ENCODE measurements at places on chromosomes 16 and 17.

DNA sequence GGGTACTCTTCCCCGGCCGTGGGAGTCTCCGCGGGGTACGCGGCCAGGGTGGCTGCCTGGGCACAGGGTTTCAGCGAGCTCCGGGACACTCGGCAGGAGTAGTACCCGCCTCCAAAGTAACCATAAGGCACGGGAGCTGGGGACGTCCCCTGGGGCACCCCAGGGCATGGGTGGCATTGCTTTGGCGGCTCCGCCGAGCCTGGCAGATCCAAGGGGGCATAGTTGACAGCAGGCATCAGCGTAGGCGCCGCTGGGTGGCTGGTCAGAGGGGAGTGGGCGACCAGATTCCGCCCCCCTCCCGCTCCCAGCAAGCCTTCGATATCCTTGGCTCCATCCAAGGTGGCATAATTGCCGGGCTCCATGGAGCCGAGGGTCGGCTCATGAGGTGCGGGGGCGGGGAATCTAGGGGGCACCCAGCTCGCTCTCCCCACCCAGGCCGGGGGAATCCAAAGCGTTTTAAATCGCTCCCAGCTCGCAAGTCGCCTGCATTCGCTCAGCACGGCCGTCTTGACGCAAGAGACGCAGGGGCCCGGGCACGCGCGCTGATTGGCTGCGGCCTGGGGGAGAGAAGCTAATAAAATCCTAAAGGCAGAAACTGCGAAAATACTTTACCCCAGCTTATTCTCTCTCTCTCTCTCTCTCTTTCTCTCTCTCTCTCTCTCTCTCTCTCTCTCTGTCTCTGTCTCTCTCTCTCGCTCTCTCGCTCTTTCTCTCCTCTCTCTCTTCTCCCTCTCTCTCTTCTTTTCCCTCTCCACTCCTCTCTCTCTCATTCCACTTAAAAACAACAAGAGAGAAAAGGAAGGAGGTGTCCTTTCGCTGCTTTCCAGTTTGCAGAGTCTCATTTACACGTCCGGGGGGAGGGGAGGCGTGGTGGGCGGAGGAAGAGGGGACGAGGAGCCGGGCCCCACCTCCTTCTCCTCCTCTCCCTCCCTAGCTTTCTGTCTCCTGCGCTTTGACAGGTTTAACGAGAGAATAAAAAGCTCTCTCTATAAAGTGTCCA, at the start of gene HOXB13:
Gene HOXB13, minus strand, starts transcription at position 519 of the 1,000 bp plus-strand sequence. Its CDS starts 157 bp downstream, at position 362.
- DNase-seq = no peak

- DNase-seq = no peak
Measured at GRCh38 chr17:36507266-36507665, 20.8 kb downstream of the ZNHIT3 start.

- DNase-seq = no peak
Measured at GRCh38 chr16:9908613-9909012, 273.6 kb downstream of the GRIN2A start.

- no peak for DNase-seq
Measured at GRCh38 chr17:3959921-3960601, 4.2 kb downstream of the ATP2A3 start.

- no peak for DNase-seq
Measured at GRCh38 chr17:47803201-47803600, 18.4 kb downstream of the OSBPL7 start.

- DNase-seq = peak; percentile 25
Measured at GRCh38 chr16:324451-325334, 27.8 kb downstream of the AXIN1 start.

DNA sequence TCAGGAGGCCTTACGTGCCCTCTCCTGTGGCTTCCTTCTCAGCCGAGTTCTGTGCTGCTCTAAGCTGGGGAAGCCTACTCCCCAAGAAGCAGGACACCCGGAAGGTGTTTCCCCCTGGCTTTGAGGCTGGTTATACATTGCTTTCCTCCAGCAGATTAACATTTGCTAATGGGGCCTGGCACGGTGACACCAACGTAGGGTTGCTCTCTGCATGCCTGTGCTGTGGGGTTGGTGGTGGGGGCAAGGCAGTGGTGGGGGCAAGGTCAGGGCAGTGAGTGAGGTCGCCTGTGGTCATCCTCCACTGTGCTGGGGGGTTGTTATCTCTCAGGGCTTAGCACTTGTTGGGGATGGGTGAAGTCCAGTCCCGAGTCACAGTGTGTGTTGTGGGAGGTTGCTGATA, 4.2 kb downstream of the USP6 start:
- DNase-seq = no peak

- peak; percentile 15 for DNase-seq
Measured at GRCh38 chr16:85286951-85287814, 174.9 kb upstream of the CIBAR2 start.

GRCh38 chr16:66476328-66477027, 49.4 kb downstream of the BEAN1 start:
- no peak for DNase-seq

GRCh38 chr16:74562117-74562516, 44.8 kb downstream of the GLG1 start:
- peak; percentile 17 for DNase-seq

- no peak for DNase-seq
Measured at GRCh38 chr16:31440516-31441184, 1.9 kb downstream of the ZNF843 start.

DNA sequence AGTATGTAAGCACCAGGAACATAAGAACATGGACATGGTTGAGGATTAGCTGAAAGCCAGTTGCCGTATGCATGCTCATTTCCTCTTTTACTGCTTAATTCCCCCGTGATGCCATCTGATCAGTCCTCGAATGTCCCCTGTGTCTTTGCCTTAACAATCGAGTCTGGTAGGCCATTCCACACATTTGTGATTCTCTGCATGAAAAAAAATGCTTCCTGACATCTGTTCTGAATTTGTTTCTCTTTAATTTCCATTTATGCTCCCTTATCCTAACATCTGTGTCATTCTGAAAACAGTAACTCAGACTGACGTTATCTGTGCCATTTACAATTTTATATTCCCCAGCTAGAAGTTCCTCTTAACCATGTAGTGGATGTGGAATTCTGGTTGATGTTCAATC, 158.2 kb upstream of the TOX3 start:
- DNase-seq = no peak

DNA sequence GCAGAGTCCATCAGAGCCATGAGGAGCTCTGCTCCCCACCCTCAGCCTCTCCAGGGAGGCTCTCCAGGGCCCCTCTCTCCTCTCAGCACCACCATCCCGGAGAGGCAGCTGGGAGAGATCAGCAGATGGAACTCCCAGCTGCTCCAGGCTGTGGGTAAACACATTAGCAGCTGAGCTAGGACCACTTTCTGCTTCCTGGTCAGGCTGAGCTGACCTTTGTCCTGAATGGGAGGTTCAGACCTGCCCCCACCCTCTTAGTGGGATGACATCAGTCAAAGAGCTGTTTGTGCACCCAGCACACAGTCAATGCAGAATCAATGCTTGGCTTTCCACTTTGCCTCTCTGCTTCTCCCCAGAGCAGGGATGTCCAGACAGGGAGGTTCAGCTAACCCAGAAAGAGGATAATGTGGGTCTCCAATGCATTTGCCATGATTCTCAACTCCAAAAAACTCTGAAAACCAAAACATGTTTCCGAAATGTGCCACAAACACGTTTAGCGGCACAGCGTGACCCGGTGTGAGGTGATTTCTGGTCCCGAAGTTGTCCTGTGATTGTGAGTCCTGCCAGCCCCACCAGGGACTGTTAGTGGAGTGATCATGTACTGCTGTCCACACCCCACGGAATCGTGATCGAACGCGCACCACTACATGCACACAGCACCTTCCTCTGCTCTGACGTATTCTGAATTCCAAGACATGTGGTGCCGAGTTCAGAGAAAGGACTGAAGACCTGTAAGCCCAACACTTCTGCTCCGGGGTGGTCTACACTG, 6.7 kb downstream of the GPR142 start:
- DNase-seq = no peak

DNA sequence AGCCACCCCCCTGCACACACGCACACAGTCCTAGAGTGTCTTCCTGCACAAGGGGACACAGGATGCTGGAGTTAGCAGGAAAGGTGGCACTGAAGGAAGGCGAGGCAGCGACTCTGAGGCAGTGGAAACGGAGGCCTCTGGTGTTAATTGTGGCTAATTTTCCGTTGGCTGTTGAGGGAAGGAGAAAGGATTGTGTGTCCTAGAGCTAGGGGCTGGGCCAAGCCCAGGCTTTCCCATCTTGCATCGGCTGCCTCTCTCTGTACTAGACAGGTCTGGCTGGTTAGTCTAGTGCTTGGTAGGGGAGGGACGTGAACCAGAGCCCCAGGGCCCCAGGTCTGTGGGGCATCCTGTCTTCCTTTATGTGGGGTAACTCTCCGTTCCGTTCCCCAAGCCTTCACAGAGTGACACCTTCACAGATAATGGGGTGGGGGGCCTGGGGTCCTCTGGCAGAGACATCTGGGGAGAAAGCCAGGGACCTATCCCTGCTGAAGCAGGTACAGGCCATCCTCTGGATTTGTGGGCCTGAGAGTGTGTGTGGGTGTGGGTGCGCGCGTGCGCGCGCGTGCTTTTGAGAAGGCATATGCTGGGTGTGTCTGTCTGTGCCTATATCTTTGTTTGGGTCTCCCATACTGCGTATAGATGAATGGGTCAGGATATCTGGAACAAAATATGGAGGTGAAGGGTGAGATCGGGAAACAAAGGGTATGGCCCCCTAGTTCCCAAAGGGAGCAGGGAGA, at the start of gene CHD3:
Gene CHD3, plus strand, starts transcription at position 606 of the 737 bp plus-strand sequence. CDS start 212 bp downstream, outside the sequence.
- DNase-seq = no peak

- peak; percentile 17 for DNase-seq
Measured at GRCh38 chr16:56611281-56611833, 3.0 kb downstream of the MT2A start.

- DNase-seq = no peak
Measured at GRCh38 chr16:11151885-11152629, 103.9 kb downstream of the SOCS1 start.

- DNase-seq = no peak
Measured at GRCh38 chr17:40253565-40253964, 34.1 kb upstream of the CDC6 start.
